NAMALWA (cell line): ENCODE measurements at places on chromosomes 5 and 9.

GRCh38 chr5:77143998-77144836 lies 57.1 kb upstream of the ZBED3 start:
- peak; percentile 64 for DNase-seq

GRCh38 chr9:93601063-93601462 lies 24.7 kb downstream of the PHF2 start:
- no peak for DNase-seq

DNA sequence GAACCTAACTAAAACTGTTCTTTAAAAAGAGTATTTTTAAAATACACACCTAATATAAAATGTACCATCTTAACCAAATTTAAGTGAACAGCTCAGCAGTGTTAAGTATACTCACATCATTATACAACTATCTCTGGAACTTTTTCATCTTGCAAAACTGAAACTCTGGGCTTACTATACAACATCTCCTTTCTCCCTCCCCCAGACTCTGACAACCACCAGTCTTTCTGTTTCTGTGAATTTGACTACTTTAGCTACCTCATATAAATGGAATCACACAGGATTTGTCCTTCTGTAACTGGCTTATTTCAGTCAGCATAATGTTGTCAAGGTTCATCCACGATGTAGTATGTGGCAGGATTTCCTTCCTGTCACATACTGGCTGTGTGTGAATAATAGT lies 93.5 kb downstream of the FOXD1 start:
- no peak for DNase-seq

- DNase-seq = no peak
Measured at GRCh38 chr5:35922468-35922867, 16.0 kb downstream of the CAPSL start.

GRCh38 chr5:149853331-149853648 lies 91.3 kb downstream of the PDE6A start:
- DNase-seq = no peak

DNA sequence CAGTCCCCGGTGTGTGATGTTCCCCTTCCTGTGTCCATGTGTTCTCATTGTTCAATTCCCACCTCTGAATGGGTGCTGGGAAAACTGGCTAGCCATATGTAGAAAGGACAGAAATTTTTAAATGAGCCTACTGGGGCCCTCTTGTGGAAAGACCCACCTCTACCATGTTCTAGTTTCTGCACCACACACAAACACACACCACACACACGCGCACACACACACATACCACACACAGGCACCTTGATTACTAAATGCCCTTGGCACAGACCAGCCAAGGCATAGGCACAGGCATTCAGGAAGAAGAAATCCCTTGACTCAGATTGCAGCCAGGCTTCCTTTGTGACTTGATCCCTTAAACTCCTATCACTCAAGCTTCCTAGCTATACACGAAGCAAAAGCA lies 60.5 kb downstream of the SIL1 start:
- DNase-seq = peak; percentile 12

DNA sequence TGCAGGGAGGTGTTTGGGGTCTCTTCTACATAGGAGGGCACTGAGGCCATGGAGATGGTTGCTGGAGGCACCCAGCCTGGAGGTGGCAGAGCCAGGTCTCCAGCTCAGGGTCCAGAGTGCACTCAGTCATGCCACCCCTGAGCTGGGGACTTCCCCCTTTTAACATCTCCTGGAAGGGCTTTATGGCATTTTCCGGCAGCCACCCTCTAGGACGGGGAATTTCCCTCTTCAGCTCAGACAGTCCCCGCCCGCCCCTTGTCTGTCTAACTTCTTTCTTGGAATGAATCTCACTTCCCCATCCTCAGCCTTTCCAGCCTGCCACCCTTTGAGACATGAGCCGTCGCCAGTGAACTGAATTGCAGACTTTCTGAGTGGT lies 49.9 kb downstream of the COL15A1 start:
- DNase-seq = no peak

- DNase-seq = no peak
Measured at GRCh38 chr5:147441191-147441695, 68.6 kb downstream of the DPYSL3 start.

DNA sequence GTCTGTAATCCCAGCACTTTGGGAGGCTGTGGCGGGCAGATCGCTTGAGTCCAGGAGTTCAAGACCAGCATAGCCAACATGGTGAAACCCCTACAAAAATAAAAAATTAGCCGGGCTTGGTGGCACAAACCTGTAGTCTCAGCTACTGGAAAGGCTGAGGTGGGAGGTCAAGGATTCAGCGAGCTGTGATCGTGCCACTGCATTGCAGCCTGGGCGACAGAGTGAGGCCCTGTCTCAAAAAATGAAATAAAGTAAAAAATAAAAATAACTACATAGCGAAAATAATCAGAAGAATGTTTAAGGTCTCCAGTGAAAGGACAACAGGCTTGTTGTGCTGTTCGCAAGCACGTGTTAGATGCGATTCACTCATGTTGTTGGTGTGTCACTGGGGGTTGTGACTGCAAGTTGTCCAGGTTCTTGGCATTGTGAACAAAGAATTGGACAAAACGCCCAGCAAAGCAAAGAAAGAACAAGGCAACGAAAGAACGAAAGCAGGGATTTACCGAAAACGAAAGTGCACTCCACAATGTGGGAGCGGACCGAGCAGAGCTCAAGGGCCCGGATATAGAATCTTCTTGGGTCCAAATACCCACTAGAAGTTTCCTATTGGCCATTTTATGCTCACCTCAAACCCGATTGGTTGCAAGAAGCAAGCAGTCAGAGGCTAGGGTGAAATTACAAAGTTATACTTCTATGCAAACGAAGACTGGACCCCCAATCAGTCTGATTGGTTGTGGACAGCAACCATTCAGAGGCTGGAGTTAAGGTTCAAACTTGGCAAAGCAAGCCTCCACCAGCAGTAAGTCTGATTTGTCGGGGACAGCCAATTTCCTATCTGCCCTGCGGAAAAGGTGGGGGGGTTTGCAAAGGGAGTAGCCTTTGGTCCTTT lies 844 bp upstream of the MCCC2 start:
- peak; percentile 72 for DNase-seq

GRCh38 chr5:173010547-173011464 lies 27.2 kb downstream of the ATP6V0E1 start:
- no peak for DNase-seq

GRCh38 chr5:83924171-83924570 lies 203.5 kb upstream of the HAPLN1 start:
- DNase-seq = no peak

- DNase-seq = no peak
Measured at GRCh38 chr9:135303280-135303647, 176.3 kb upstream of the PPP1R26 start.

DNA sequence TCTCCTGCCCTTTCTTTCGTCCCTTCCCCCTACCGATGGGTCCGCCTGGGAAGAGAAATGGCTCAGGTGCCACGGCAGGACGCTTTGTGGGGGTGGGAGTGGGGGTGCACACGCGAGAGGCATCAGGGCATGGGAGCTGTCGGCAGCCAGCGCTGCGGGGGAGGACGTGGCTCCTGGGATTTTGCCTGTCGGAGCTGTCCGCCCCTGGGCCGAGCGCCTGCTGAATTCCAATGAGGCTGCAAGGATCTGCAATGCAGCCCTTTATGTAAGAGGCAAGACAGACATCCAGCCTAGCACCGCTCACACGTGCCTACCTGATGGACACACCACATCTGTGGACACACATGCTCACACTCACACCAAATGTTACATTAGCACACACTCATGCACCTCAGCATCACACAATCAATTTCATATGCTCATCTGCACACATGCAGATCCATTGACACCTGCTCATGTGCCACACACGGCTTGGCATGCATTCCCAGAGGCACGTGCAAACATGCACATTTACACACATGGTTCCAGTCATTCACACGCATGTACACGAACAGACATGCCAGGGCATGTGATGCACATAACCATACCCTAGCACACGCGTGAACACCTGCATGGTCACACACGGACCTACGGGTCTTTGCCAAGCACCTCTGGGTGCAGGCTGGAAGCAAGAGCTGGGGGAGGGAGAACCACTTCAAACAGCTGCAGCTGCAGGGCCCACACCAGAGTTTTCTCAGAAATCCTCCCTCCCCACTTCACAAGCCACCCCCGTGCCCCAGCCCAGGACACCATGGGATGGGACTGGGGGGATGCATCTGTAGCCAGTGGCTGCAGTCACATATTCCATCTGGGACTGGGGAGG lies 1.4 kb downstream of the GRIN1 start:
- DNase-seq = peak; percentile 50

GRCh38 chr9:123419091-123419490 lies 63.1 kb downstream of the CRB2 start:
- DNase-seq = no peak

GRCh38 chr9:135486267-135487065 lies 6.9 kb downstream of the PPP1R26 start:
- DNase-seq = no peak

GRCh38 chr9:36023260-36024048 lies 13.3 kb upstream of the RECK start:
- peak; percentile 83 for DNase-seq

DNA sequence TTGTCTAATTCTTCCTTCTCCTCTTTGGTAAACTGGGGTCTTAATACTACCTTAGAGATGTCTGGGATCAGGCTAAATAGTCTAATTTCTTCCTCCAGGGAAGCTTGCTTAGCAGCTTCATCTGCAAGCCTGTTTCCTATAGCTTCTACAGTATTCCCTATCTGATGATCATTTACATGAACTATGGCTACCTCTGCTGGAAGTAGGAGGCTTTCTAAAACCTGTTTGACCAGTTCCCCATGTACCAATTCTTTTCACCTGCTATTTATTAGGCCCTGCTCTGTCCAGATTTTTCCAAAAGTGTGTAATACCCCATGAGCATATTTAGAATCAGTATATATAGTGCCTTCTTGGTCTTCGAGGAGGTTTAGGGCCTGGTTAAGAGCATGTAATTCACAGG lies 619.8 kb downstream of the HINT1 start:
- no peak for DNase-seq

- no peak for DNase-seq
Measured at GRCh38 chr9:34515959-34516358, 6.8 kb downstream of the ENHO start.

DNA sequence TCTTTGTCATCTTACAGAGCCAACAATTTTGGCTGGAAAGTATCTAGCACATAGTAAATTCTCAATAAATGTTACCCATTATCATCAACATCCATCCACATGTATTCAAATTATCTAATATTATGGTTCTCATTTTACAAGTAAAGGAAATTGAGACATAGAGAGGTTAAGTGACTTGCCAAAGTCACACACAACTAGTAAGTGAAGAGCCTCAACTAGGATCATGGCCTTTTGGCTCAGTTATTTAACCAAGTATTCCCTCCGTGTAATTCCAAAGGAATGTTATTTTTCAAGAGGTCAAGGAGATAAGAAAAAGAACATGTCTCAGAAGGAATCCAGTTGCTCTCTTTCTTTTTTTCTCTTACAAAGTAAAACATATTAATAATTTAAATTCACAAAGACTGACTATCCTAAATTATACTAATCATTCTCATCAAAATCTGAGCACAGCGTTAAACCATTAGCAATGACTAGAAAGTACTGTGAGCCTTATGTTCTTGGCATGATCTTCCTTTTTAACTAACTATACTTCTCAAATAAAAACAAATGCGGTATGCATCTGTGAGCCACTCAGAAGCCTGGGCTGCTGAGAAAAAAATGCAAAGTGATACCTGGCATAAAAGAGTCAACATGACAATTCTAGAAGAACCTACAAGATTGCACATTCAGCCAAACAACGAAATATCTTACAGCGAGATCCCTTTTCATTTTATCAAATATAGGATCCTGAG lies 350.9 kb downstream of the GLIS3 start:
- DNase-seq = no peak

DNA sequence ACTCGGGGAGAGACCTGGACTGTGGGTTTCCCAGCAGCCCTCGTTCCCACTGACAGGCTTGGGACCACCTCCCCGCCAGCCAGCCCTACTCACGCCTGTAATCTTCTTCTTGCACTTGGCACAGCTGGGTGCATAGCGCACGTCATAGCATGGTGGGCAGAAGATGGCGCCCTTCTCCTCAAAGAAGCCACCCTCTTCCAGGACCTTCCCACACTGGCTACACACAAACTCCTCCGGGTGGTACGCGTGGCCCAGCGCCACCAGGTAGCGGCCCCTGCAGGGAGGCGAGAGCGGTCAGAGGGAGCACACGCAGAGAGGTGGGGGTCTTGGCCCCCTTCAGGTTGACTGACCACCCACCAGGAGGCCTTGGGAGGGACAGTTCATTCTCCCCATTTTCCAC lies 9.4 kb downstream of the PDLIM7 start:
- DNase-seq = no peak

GRCh38 chr9:8188723-8189407 lies 389.3 kb upstream of the DMAC1 start:
- no peak for DNase-seq

GRCh38 chr9:130429381-130429780 lies 15.4 kb upstream of the ASS1 start:
- no peak for DNase-seq

DNA sequence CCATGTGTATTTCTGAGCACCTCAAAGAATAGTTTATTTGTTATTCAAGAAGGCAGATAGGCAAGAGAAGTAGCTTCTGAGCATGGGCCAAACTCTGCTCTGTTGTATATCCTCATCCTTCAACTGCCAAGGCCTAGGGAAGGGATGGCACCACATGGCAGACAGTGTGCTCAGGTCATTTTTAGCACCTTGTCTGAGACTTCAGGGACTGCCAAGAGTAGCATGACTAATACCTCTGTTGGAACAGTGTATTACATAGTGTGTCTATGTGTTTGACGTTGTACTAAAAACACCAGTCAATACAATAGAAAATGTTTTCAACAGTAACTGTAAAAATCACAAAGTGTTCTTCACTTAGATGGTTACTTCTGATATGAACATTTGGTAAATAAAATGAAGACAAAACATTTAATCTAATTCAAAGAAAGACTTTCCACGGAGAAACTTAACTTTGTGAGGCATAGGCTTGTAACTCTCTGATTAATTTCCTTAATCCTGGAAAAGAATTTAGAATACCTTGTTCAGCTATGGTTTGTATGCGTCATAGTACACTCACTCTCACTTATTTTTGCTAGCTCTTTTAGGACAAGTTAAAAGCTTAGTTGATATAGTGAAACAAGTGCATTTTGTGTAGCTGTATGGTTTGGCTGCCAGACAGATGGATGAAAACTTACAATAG lies 318.4 kb upstream of the RIOK2 start:
- DNase-seq = no peak
